ENCODE measurements at places on chromosomes 2 and 18. TPM values are rescaled to one million over a fixed set of nuclear protein-coding genes. Genes with fewer than 3 reads are reported as not detected.

DNA sequence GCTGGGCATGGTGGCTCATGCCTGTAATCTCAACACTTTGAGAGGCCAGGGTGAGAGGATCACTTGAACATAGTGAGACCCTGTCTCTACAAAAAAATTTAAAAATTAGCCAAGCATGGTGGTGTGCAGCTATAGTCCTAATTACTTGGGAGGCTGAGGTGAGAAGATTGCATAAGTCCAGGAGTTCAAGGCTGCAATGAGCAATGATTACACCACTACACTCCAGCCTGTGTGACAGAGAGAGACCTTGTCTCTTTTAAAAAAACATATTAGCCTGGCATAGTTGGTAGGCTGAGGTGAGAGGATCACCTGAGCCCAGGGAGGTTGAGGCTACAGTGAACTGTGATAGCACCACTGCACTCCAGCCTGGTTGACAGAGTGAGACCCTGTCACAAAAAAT, 13.7 kb downstream of the TRAPPC8 start:
- DNase-seq, result no peak

- DNase-seq, result no peak
These were observed 198.9 kb downstream of the TWIST2 start for GRCh38 chr2:239046822-239047221.

- no peak for DNase-seq
These were observed 19.7 kb downstream of the CFAP65 start for GRCh38 chr2:219021591-219021990.

MARCHF4 gene
- polyA plus RNA-seq, result 0.01 TPM

PLCL1 gene
- polyA plus RNA-seq, result 22.0 TPM

- DNase-seq, result no peak
These were observed 93.6 kb downstream of the ZEB2 start for GRCh38 chr2:144426355-144426754.

LIMS2 gene
- 293 TPM for polyA plus RNA-seq
